ENCODE measurements at places on chromosomes 12 and 14.

GRCh38 chr14:100019156-100019744 lies 46.0 kb upstream of the EVL start:
- no peak for DNase-seq

DNA sequence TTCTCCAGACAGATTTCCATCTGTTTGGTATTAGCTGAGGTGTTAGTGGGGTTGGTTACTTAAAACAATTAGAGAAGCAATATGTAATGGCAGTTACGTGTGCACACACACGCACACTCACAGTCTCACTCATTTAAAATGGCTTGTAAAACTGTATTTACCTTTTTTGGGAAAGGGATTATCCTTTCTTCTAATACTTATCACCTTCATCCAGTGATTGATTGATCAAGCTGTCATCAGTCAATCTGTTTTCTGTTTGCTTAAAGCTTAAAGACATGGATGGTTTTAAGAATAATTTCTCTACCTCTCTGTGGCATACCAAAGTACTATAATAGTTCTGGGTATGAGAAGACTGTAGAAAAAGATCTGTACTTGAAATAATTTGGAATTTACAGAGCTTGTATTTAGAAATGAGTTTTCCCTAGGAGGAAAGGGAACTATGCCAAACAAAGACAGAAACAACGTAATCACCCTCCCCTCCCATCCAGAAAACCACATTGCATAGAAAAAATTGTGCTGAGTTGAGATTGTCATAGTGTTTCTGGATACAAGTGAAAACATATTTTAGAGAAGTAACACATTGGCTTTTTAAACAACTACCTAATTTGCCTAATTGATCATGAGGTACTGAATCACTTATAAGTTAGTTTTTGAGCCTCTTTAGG lies 455.8 kb downstream of the PCNX1 start:
- DNase-seq: no peak

GRCh38 chr14:31785574-31785973 lies 224.4 kb downstream of the NUBPL start:
- no peak for DNase-seq

DNA sequence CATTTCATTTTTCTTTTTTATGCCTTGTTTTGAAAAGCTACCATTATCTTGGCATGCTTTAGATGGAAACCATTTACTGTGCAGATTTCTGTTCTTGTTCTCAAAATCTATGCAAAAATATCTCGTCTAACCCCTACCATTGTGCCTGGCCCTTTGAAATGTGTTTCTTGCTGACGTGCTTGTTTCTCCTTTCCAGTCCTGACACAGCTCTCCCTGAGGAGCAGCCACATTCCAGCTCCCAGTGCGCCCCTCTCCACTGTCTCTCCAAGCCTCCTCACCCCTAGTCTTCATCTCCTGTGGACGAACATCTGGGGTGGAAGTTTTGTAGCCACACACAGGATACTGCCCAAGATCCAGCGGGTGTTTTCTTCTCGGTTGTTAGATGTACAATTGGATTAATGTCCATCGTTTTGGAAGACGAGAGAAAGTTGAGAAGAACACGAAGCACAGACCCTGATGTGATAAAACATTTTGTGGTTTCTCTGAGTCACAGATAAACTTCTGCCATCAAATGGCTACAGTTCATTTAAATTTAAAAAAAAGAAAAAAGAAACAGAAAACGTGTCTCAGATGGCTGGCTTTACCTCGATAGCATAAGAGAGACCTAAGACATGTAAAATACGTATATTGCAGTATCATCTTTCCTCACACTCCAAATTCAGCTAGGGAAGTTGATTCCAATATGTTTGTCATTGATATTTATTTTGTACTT lies 21.9 kb upstream of the FGD4 start:
- no peak for DNase-seq

DNA sequence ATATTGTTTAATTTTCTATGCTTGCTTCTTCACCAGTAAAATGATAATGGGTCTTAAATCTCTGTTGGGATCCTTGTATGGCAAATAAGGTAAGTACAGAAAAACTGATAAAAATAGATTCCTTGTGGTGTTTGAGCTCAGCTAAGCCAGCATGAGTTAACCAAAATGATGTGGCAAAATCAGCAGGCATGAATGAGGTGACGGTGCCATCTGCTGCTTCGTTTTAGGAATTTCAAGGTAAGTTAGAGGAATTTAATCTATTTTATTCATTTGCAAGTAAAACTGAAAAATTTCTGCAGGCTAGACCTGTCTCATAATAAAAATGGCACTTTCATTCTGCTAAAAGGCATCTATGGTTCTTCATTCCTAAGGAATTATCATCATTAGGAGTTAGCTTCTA lies 10.0 kb upstream of the CLEC7A start:
- DNase-seq: peak; percentile 24

- no peak for DNase-seq
Observed at GRCh38 chr14:31170411-31170810, 37.2 kb downstream of the HECTD1 start.

- DNase-seq: no peak
Observed at GRCh38 chr14:21073921-21074320, 3.8 kb downstream of the ARHGEF40 start.

DNA sequence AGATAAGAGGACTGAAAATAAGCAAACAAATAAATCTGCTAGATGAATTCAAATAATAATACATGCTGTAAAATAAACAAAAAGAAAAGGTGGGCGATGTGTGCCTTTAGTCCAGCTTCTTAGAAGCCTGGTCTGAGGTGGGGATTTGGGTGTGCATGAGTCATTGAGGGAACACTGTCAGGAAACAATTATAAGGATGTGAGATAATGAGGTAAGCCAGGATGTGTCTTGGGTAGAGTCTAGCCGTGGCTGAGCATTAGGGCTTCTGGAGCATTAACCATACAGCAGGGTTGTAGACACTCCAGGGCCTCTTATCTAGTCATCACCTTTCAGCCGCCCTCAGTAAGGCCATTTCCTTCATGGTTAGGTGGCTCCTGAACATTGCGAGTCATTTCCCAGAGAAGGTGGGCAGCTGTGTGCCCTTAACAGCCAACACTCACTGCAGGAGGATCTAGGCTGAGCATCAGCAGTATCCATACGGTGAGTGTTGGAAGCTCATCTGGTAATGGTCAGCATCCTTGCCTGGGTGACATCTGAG lies 405.6 kb downstream of the GLT1D1 start:
- no peak for DNase-seq

DNA sequence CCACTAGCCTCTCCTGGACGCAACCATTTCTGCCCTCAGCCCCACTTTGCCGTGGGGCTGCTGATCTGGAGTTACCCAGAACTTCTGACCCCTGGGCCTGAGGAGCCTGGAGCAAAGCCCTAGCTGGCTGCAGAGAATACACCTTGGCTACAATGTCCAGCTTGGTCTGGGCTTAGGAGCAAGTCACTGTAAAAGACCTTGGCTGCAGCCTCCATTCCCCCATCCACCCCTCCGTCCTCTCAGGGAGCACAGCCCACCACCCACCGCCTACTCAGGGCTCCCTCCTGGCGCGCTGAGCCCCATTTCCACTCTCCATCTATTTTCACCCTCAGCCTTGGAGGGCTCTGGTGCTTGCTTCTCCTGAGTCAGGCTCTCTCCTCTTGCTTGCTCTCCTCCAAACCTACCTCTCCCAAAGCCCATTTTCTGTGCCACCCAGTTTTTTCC lies 42.9 kb downstream of the ERH start:
- no peak for DNase-seq

DNA sequence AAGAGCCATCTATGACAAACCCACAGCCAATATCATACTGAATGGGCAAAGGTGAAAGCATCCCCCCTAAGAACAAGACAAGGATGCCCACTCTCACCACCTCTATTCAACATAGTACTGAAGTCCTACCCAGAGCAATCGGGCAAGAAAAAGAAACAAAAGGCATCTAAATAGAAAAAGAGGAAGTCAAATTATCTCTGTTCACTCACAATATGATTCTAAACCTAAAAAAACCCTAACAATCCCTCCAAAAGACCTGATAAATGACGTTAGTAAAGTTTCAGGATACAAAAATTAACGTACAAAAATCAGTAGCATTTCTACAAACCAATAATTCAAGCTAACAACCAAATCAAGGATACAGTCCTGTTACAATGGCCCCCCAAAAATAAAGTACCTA lies 26.9 kb downstream of the MDM1 start:
- no peak for DNase-seq

- DNase-seq: no peak
Observed at GRCh38 chr14:55301437-55302121, 30.4 kb downstream of the FBXO34 start.

GRCh38 chr12:108340037-108340436 lies 926 bp upstream of the CMKLR1 start:
- no peak for DNase-seq

- DNase-seq: no peak
Observed at GRCh38 chr12:31362115-31362758, 36.3 kb upstream of the SINHCAF start.

GRCh38 chr12:85574291-85574690 lies 261.9 kb downstream of the RASSF9 start:
- DNase-seq: no peak

DNA sequence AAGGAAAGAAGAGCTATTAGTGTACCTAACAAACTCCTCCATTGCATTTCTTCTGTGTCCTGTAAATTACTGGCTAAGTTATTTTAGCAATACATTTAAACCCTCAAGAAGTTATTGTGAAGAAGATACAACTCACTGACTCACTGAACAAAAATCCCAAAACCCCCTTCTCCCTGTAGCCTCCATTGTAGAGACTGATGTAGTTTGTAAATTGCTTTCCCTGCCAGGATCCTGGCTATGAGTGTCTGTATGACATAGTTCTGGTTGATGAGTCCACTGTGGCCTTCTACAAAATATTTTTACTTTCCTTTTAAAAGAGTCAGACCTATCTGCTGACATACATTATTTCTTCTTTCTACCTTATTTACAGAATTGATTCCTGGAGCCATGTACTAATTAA lies 155.6 kb downstream of the SLC6A15 start:
- no peak for DNase-seq

- DNase-seq: no peak
Observed at GRCh38 chr14:31934767-31935266, 142.3 kb upstream of the ARHGAP5 start.

GRCh38 chr14:92538412-92538985 lies 24.9 kb downstream of the RIN3 start:
- DNase-seq: no peak

DNA sequence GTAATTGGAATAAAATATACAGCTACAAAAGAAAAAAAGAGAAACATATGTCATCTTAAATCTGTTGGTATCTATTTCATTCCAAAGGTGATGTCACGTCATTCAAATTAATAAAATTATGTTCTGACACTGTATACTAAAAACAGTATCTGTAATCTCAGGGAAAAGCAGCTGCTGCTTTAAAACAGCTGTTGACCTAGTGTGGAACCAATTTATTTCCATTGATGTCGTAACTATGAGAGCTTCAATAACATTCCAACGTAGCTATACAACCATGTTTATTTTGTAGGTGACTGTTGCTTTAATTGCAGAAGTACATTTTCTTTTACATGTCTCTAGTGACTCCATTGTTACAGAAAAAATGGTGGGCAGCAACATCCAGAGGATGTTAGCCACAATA lies 571.7 kb downstream of the RPS29 start:
- no peak for DNase-seq

GRCh38 chr12:60977966-60978365 lies 1282.2 kb upstream of the USP15 start:
- no peak for DNase-seq

DNA sequence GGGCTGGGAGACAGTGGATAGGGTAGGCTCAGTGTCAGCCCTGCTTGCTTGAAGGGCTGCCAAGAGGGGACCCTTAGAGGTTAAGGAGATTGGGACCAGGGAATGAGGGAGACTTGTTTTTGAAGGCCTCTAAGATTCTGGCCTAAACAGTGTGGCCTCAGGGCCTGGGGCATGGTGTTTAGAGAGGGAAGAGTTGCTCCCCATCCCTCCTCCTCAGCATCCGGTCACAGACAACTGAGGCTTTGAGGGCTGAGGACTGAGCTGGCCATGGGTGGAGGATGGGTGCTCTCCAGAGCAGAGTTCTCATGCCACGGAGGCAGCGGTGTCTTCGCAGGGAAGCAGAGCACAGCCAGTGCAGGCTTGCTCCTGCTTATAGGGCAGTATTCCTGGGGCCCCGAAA lies 49.4 kb downstream of the KRT80 start:
- DNase-seq: no peak

- no peak for DNase-seq
Observed at GRCh38 chr12:125300249-125300648, 235.0 kb downstream of the AACS start.

- no peak for DNase-seq
Observed at GRCh38 chr14:90154110-90154509, 92.3 kb downstream of the KCNK13 start.

GRCh38 chr14:100771121-100771800 lies 44.6 kb downstream of the DLK1 start:
- no peak for DNase-seq

DNA sequence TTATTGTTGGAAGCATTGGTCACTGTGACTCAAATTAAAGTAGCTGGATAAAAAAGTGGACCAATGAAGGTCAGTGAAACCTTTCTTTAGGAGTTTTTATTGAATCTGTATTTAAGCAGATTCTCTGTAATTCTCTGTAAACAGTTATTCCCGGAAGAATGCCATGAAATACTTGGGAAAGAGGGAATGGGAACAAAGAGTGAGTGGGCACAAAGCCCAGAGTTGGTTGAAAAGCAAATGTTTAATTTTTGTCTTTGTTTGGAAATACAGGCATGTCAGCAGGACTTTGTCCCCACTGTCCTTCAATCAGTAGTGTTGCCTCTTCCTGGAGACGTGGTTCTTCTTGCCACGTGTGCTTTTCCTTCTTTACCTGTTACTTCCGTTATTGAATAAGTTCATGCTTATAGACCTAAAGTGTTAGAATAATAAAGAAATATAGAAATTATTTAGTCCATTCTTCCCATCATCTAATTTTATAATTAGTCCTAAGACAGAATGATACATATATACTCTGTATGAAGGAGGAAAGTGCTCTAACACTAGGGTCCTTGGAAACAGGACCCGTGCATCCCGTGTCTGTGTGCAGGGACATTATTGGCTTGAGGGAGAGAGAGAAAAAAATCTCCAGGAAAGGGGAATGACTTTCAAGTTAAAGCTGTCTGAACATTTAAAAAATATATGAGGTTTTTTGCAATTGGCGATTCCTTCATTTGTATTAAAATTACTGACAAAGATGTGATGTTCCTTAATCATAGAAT lies 2.0 kb upstream of the ANG start:
- DNase-seq: no peak

DNA sequence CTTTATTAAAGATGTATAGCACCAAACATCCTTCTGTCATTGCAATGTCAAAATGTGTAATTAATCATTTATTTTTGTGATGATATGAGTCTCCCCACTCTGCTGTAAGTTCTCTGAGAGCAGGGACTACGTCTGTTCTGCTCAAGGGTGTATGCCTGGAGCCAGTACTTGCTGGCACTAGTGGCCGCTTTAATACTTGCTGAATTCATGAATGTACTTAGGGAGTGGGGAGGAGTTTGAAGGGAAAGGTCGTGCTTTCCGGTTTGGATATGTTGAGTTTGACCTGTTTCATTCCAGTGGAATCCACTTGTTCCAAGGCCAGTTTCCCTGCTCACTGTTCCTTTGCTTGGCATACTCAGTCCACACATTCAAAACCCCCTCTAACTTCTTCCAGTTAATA lies 1.9 kb upstream of the DCAF5 start:
- DNase-seq: no peak

- no peak for DNase-seq
Observed at GRCh38 chr12:110379197-110379596, 24.3 kb downstream of the ANAPC7 start.

- no peak for DNase-seq
Observed at GRCh38 chr12:5624486-5625272, 192.8 kb downstream of the NTF3 start.

GRCh38 chr12:75746621-75747020 lies 235.2 kb upstream of the KRR1 start:
- no peak for DNase-seq
